Parietal lobe (tissue), 2 donors: ENCODE measurements at places on chromosomes 11 and 22. TPM values are rescaled to one million over a fixed set of nuclear protein-coding genes. Genes with fewer than 3 reads are reported as not detected.

The C11orf86 gene
- not detected for total RNA-seq

The P2RX6 gene
- total RNA-seq: 0.31 TPM

The OR8G5 gene
- total RNA-seq: not detected

The OR8D1 gene
- not detected for total RNA-seq

The DEFB131B gene
- not detected for total RNA-seq

The TRIM29 gene
- total RNA-seq: not detected

The APOL3 gene
- 0.94 TPM for total RNA-seq

The PRR33 gene
- total RNA-seq: not detected

The RFPL2 gene
- not detected for total RNA-seq
